ENCODE measurements at places on chromosomes 7 and 10.

GRCh38 chr10:90872648-90873020 is 860 bp downstream of the RPP30 start:
- peaks cover 33% of the 10 kb centered on the region for H3K4me1 ChIP-seq
- H3K36me3 ChIP-seq: peaks cover 22% of the 10 kb centered on the region
- peak overlapping the region; percentile 96 for H3K4me3 ChIP-seq

DNA sequence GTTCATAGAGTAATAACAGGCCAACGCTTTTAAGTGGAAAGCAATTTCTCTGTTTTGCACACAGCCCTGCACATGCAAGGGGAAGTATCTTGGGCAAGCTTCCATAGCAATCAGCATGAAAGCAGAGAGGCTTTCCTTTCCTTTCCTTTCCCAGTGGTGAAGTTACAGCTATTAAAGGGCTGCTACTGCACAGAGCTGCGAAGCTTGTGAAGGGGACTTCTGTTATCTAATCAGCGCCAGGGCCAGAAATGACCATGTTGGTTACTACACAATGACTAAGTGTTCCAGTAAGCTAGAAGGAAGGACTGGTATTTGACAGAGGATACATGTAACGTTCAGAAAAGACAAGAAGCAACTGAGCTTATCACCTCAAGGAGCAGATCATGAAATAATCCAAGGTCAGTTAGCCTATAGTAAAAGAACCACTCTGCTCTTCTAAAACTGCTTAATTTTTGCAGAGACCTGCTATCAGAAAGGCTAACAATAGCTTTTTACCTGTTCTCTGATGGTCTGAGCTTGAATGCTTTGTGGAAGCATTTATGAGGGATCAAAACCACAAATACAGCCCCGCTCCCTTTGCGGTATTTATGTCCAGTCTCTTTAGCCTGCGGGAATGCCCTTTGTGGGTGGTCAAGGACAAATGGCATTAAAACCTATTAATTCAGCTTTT is 45.9 kb downstream of the SGMS1 start:
- H3K27ac ChIP-seq: no peak overlapping the region
- H3K4me3 ChIP-seq: no peak overlapping the region
- H3K36me3 ChIP-seq: peaks cover 3% of the 10 kb centered on the region
- no peak for DNase-seq

DNA sequence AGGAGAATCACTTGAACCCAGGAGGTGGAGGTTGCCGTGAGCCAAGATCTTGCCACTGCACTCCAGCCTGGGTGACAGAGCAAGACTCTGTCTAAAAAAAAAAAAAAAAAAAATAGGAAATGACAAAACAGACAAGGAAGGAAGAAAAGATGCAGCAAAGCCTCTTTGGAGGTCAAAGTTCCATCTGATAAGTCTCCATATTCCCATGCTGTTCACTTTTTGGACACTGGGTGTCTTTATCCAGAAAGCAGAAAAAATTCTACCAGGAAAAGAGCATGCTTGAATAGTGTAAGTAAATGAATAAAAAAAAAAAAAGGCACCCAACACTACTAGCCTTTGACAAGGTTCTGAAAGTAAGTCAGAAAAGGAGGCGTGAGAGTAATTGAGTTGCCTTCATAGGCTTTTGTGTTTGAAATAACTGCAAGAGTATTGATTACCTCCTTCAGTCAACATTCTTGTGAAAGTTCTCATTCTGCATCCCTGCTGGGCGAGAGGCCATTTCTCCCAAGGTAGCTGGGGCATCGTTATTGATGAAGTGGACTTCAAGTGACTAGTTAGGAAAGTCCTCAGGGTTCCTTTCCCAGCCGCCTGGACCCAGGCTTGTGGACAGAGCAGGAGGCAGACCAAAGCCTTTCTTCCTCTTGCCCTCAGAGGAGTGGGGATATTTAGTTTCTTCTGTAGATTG is 133.3 kb upstream of the KIF5B start:
- no peaks in the 10 kb centered on the region for H3K36me3 ChIP-seq
- H3K27me3 ChIP-seq: peaks cover 3% of the 10 kb centered on the region
- H3K27ac ChIP-seq: no peak overlapping the region
- no peak for DNase-seq
- no peak overlapping the region for H3K4me3 ChIP-seq

GRCh38 chr7:26857506-26858240 is 6.7 kb downstream of the SKAP2 start:
- DNase-seq: no peak
- peaks cover 5% of the 10 kb centered on the region for H3K4me1 ChIP-seq
- peaks cover 42% of the 10 kb centered on the region for H3K27me3 ChIP-seq
- no peak overlapping the region for H3K4me3 ChIP-seq

DNA sequence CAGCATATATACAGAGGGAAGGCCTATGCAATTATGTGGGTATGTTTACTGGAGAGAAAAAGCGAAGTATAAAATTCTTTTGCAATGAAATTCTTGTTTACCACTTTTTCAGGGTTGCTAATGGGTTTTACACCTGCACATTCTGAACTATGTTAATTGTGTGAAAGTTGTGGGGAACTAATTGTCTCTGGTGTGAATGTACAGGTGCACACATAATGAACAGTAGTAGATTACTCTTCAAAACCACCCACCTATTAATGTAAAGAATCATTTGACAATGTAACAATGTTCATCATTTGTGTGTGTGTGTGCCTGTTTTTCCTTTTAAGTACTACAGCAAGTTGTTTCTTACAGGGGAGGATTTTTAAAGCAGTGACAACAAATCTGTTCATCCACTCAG is 80.0 kb upstream of the FEZF1 start:
- no peaks in the 10 kb centered on the region for H3K4me1 ChIP-seq
- DNase-seq: no peak
- peaks cover 1% of the 10 kb centered on the region for H3K27me3 ChIP-seq
- H3K27ac ChIP-seq: no peak overlapping the region

DNA sequence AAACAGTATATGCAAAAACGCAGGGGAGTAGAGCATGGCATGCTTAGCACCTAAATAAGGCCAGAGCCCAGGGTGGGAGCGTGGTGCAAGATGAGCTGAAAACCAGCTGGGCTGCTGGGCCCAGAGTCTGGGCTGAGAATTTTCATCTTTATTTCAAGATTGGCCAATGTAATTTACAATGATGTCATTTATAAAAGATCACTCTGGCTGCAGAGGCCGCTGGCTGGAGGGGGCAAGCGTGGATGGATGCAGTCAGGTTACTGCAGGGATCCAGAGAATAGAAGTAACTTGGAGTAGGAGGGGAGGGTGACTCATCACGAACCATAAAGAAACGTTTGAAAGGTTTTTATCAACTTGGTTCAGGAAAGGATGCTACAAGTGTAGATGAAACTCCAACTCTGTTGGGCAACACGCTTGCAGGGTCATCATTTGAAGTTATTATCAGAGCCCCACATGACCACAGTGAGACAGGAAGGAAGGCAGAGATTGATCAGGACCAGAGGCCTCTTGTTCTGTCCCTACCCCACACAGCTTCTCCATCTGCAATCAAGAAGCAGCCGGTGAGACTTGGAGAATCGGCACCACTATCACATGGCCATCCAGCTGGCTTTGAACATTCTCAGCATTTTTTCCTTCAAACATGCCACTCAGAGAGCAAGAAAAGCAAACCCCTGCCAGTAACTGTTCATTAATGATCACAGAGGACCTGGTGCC is 49.2 kb downstream of the ODAD2 start:
- DNase-seq: no peak
- H3K36me3 ChIP-seq: no peaks in the 10 kb centered on the region
- H3K4me3 ChIP-seq: no peak overlapping the region
- H3K27ac ChIP-seq: no peak overlapping the region
- no peaks in the 10 kb centered on the region for H3K4me1 ChIP-seq
- H3K27me3 ChIP-seq: peaks cover 5% of the 10 kb centered on the region
